ENCODE measurements at places on chromosomes 2 and 18. TPM values are rescaled to one million over a fixed set of nuclear protein-coding genes. Genes with fewer than 3 reads are reported as not detected.

DNA sequence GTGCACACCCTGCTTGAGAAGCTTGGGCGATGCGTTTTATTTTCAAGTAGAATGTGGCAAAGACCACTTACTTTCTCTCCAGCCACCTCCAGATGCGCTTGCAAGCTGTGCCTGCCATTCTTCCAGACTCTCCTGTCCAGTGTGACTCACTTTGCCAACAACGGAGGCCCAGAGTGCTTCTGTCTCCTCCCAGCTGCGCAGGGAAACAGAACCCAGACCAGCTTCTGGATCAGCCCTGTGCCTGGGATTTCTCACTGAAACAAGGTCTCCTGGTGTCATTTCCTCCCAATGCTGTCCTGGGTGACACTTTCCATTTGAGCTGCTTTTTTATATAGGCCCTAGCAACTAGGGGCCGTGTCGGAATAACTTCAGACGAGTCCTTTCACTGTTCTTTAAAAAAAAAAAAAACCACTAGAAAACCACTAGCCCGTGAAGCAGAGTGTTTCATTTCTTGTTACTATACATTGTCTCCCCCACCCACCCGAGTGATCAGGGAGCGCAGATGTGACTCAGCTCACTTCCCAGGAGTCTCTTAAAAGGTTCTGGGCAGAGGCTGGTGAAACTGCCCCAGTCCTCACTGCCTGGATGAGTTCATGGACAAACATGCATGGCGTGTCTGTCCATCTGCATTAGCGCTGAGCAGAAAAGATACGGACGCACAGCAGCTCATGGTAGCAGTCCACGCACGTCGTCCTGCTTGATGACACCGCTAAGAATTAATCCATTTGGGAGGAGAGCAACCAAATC is 25.3 kb upstream of the RPL31 start:
- peak; percentile 29 for DNase-seq
- H3K27ac ChIP-seq = no peak overlapping the region
- no peak overlapping the region for H3K4me3 ChIP-seq
- no peaks in the 10 kb centered on the region for H3K27me3 ChIP-seq

- no peak for DNase-seq
- H3K4me1 ChIP-seq = peaks cover 5% of the 10 kb centered on the region
- no peak overlapping the region for H3K4me3 ChIP-seq
Measured at GRCh38 chr18:53567929-53568574, 656.4 kb downstream of the MBD2 start.

GRCh38 chr18:62386601-62387000 is 61.5 kb downstream of the TNFRSF11A start:
- H3K4me1 ChIP-seq = no peaks in the 10 kb centered on the region
- no peak overlapping the region for H3K4me3 ChIP-seq
- no peak for DNase-seq
- H3K27ac ChIP-seq = no peak overlapping the region
- H3K27me3 ChIP-seq = no peaks in the 10 kb centered on the region

- H3K36me3 ChIP-seq = no peaks in the 10 kb centered on the region
- H3K4me1 ChIP-seq = no peaks in the 10 kb centered on the region
- H3K27me3 ChIP-seq = no peaks in the 10 kb centered on the region
- no peak overlapping the region for H3K4me3 ChIP-seq
Measured at GRCh38 chr18:64474773-64475172, 325.9 kb upstream of the LINC00305 start.

GRCh38 chr2:21787941-21788340 is 664.2 kb downstream of the TDRD15 start:
- no peaks in the 10 kb centered on the region for H3K27me3 ChIP-seq
- H3K4me3 ChIP-seq = no peak overlapping the region
- no peak for DNase-seq
- no peaks in the 10 kb centered on the region for H3K36me3 ChIP-seq
- H3K4me1 ChIP-seq = no peaks in the 10 kb centered on the region

DNA sequence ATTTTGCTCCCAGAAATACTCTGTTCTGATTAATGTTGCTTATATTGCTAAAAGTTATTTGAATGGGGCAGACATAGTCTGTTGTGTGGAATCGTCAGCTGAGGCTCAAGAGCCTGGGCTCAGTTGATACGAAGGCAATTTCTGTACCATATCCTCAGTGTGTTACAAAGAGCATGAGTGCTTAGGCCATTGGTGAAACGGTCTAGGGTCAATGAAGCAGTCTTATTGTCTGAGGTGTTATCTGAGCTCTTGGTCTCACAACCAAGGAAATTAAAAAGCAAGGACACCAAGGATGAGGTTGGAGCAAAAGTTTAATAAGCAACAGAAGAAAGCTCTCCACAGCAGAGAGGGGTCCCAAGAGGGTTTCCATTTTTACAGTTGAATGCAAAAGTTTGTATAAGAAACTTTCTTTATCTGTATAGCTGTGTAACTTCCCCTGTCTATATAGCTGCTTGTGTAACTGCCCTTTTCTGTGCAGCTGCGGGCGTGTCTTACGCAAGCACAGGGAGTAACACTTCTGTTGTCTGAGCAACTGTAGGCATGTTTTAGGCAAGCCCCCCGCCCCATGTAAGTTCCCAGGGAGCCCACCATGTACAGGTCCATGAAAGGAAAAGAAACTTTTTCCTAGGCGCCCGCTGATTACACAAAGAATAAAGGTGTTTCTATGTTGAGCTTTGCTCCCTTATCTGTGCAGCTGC is 40.6 kb upstream of the DSC1 start:
- peak overlapping the region; percentile 18 for H3K27ac ChIP-seq
- H3K4me1 ChIP-seq = no peaks in the 10 kb centered on the region

GRCh38 chr2:240291337-240292034 is 144.0 kb upstream of the GPC1 start:
- DNase-seq = no peak
- no peaks in the 10 kb centered on the region for H3K4me1 ChIP-seq
- no peaks in the 10 kb centered on the region for H3K27me3 ChIP-seq
- H3K27ac ChIP-seq = no peak overlapping the region

- no peak for DNase-seq
- peaks cover 6% of the 10 kb centered on the region for H3K27me3 ChIP-seq
- H3K36me3 ChIP-seq = no peaks in the 10 kb centered on the region
- H3K4me1 ChIP-seq = peaks cover 9% of the 10 kb centered on the region
- H3K27ac ChIP-seq = no peak overlapping the region
Measured at GRCh38 chr2:68653034-68653433, 9.7 kb downstream of the PROKR1 start.

- H3K4me3 ChIP-seq = no peak overlapping the region
- H3K27ac ChIP-seq = no peak overlapping the region
- H3K4me1 ChIP-seq = no peaks in the 10 kb centered on the region
Measured at GRCh38 chr2:220134756-220135534, 507.5 kb downstream of the SLC4A3 start.

DNA sequence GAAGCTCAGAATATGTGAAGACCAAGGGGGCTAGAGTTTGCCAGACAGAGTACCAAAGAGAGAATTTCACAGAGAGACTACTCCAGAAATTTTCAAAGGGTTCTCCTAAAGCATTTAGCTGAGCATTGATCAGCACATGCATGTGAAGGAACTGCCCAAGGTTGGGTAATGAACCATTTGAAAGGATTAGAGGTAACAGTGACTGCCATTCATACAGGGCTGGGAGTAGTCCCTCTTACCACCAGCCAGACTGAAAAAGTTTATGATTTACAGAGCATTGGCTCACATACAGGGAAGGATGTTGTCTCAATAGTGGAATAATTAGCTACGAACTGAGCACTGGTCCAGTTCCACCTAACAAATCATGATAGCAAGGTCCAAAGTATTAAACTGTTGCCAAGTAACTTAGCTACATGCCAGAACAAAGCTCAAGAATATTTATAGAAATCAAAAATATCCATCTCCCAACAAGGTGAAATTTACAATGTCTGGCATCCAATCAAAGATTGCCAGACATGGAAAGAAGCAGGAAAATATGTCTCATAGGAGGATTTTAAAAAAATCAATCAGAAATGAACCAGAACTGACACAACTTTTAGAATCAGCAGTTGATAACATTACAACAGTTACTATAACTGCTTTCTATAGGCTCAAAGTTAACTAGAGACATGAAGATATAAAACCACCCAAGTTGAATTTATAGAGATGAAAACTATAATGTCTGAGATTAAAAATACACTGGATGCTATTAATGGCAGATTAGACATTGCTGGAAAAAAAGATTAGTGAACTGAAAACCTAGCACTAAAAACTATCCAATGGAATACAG is 25.7 kb upstream of the RNF103 start:
- no peak for DNase-seq
- H3K4me3 ChIP-seq = no peak overlapping the region
- H3K4me1 ChIP-seq = no peaks in the 10 kb centered on the region

GRCh38 chr2:214410918-214411554 is at the start of gene VWC2L:
Gene VWC2L, plus strand, starts transcription at chr2:214411054. Its CDS starts 3,140 bp downstream, at chr2:214414194.
- H3K4me1 ChIP-seq = no peaks in the 10 kb centered on the region
- H3K27ac ChIP-seq = no peak within 1 kb of the TSS
- no peaks in the 10 kb centered on the region for H3K27me3 ChIP-seq

The RPS27A gene
- 706 TPM for total RNA-seq

The COPS9 gene
- total RNA-seq = 98.1 TPM

The FAHD2B gene
- 12.2 TPM for total RNA-seq

The TGFA gene
- 9.1 TPM for total RNA-seq

The SERPINB8 gene
- 24.6 TPM for total RNA-seq

Measured in upper lobe of right lung (tissue), 1 donor.